Activated CD8-positive, alpha-beta memory T cell treated with anti-CD3 and anti-CD28 coated beads for 48 hours (primary cell): ENCODE measurements at places on chromosomes 11 and 22.

DNA sequence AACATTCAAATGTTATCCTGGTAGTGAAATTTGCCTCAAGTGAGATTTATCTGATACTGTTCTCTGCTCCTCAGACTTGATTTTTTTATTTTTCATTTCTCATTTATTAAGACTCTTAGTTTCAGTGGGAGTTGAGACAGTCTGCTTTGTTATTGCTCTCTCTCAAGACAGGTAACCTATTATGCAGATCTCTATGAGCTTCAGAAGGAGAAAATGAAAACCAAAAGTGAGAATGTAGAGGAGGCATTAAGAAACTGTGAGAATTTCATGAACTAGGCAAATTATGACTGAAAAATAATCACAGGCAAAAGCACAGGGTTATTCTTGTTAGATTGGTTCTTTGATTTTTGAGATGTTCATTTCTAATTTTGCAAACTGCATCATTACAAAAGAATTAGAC is 290.0 kb upstream of the CHORDC1 start:
- DNase-seq = no peak

GRCh38 chr22:19918332-19919106 is 23.1 kb upstream of the COMT start:
- DNase-seq = no peak

DNA sequence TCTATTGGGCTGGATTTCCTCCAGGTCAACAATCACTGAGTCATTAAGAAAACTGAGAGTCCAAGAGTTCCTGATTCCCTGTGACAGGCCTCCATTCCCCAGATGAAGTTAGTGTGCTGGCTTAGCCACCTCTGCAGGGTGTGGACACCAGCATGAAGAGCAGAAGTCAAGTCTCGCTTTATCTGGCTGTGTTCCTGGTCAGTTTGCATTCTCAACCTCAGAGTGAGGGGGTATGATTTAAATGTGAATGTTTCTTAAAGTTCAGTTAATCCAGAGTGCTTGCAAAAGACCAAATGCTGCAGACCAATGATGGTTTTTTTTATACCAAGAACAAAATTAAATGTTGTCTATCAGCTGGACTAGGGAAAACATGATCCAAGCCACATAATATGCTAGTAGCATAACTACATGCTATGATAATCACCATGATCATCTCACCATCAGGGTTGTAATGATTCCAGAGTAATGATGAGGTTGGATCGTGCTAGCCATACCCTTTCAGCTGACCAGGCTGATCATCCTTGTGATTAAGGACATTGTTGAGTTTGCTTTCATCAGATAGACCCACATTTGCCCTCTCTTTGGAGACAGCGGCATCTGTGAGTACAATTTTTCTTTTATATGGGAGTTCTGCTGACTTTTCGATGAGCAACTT is 145.8 kb upstream of the ARHGAP20 start:
- no peak for DNase-seq

- DNase-seq = no peak
Measured at GRCh38 chr22:45845076-45845487, 131.9 kb downstream of the WNT7B start.

GRCh38 chr22:40021401-40022000 is 26.7 kb downstream of the FAM83F start:
- no peak for DNase-seq
